Activated T-cell treated with anti-CD3 and anti-CD28 coated beads for 24 hours (primary cell): ENCODE measurements at places on chromosomes 13 and 19.

- DNase-seq = peak; percentile 74
Measured at GRCh38 chr19:18091217-18091608, 4.5 kb upstream of the IL12RB1 start.

DNA sequence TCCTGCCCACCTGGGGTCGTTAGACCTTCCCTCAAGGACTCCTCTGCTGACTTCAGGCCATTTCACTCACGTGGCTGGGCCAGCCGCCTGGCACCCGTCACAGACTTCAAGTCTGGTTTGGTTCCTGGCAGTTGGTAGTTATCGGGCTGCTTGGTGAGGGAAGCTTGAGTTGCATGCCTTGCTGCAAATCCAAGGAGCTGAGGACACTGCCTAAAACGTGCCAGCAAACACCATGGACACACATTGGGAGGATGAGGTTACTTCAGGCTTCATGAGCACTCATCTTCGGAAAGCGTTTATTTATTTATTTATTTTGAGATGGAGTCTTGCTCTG is 2.6 kb downstream of the GPI start:
- no peak for DNase-seq

DNA sequence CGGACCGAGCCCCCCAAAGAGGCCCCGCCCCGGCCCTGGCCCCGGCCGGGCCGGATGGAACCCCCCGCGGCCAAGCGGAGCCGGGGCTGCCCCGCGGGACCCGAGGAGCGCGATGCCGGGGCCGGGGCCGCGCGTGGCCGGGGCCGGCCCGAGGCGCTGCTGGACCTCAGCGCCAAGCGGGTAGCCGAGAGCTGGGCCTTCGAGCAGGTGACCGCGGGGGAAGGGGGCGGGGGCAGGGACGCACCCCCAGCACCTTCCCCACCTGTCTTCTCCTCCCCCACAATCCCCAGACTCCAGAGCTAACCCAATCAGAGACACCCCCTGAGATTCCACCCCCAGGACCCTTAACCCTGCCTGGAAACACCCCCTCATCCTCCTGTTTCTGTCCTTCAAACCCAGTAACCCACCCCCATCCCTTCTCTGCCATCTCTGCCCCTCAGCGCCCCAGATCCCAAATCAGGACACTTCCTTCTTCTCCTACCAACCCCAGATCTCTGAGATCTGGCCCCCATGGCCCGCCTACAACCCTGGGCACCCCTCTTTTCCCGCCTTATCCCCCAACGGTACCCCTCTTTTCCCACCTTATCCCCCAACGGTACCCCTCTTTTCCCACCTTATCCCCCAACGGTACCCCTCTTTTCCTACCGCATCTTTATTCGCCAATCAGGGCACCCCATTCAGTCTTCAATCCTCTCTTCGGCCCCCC is 505 bp downstream of the ZSWIM4 start:
- DNase-seq = no peak

DNA sequence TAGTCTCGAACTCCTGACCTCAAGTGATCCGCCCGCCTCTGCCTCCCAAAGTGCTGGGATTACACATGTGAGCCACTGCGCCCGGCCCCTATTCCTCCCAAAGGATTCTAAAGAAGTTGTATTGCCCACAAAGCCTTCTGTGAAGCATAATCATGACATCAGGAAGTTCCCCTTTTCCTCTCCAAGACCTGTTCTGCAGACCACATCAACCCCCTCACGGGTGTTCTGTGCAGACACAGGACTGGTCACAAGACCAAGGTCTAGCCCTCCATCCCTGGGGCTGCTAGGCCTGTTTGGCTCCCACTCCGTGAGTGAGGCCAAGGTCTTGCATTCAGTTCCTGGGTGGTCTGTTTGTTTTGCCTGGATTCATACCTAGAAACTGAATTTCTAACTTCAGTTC is 178.1 kb downstream of the FLT1 start:
- no peak for DNase-seq

DNA sequence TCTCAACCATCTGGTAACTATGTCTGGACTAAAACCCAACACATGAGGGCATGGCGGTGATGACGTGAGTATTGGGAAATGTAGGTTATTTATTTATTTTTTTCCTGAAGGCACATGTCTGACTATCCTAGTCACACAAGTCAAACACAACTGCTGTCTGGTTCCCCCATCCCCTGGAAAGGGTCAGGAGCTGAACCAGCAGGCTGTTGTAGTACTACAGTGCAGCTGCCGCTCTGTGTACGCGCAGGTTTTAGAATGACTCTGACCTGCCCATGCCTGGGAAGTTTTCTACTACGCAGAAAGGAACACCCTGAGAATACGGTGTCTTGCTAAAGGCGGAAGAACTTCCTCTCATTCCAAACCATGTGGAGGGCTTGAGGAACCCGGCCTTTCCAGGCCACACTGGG is 1.2 kb downstream of the SLC7A1 start:
- DNase-seq = peak; percentile 42

GRCh38 chr19:41932259-41932719 is 4.0 kb upstream of the ERFL start:
- DNase-seq = no peak
